ENCODE measurements at places on chromosomes 7 and 10.

DNA sequence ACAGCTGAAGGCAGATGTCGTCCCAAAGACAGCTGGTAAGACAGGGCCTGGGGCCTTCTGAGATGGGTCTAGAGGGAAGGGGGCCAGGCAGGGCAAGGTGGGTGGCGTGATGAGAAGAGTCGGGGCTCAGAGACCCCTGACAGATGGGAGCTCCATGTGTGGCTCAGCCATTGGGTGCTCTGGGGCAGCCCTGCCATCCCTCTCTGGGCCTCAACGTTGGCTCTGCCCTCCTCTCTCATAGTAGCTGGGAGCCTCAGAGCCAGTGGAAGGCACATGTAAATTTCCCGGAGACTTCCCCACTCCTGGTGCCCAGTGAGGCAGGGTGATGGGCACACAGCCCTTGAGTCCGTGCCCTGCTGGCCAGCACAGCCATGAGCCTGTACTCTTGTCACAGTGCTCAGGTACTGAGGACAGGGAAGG, 1.8 kb downstream of the PPIF start:
- no peak for DNase-seq

DNA sequence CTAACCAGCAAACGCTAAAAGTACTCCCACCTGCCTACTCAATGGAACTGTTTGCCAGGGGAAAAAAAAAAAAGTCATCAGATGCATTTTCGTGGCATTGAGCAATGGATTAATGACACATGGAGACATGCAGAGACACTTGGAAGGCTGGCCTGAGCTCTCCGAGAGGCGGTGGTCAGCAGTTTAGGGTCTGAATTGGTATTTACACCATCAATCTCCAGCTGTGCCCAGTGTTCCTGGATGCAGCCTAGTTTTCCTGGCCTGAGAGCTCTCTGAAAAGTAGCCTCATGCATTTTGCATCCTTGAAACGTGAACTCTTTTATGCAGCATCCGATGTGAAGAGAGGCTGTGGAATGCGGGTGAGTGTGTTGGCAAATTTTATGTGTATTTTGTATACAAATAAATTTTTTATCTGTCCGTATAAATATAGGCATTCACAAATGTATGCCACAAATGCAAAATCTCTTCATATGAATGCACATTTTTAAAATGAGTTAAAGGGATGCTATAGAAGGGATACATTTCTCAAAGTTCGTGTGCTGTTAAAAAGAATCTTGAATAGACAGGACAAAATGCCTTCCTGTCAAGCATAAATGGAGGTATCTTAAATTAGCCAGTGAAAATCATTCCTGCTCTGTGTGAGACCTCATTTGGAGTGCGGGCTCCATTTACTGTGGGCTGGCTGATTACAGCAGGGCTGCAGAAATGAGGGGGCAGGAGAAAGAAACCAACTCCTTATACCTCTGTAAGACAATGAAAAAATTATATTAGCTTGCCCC, 137.7 kb upstream of the PFKP start:
- no peak for DNase-seq

DNA sequence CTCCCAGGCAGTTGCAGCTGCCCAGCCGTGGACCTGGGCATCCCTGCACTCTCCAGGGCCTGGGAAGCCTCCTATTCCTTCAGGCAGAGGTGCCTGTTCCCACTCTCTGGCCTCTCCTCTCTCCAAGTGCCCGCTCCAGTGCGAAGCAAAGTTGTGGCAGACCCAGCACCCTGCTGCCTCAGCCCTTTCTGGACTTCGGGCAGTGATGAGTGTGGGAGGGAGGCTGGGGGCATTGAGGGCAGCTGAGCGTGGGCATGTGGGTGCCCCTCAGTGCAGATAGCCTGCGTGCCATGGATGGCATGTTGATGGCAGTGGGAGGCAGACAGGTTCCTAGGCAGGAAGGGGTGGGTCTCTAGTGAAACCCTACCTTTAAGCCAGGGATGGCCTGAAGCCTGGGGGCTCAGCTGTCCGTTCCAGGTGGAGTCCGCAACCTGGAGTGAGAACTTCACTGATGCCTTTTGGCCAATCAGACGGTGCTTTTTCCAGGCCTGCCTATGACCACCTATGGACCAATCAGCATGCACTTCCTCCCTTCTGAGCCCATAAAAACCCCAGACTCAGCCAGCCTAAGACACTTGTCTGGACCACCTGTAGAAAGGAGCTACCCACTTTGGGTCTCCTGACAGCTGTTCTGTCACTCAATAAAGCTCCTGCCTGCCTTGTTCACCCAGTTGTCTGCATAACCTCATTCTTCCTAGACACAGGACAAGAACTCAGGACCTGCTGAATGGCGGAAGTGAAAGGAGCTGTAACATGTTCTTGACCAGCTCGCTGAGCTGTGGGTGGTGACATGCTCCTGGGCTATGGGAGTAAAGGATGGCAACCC, 26.1 kb downstream of the SVIL start:
- DNase-seq: no peak

GRCh38 chr10:24912215-24912614, 40.2 kb downstream of the PRTFDC1 start:
- DNase-seq: no peak

Data from stimulated activated CD8-positive, alpha-beta memory T cell treated with anti-CD3 and anti-CD28 coated beads, Interleukin-15, amount 100 ng/mL, for 24 hours (primary cell).